ENCODE measurements at places on chromosomes 7 and 10.

DNA sequence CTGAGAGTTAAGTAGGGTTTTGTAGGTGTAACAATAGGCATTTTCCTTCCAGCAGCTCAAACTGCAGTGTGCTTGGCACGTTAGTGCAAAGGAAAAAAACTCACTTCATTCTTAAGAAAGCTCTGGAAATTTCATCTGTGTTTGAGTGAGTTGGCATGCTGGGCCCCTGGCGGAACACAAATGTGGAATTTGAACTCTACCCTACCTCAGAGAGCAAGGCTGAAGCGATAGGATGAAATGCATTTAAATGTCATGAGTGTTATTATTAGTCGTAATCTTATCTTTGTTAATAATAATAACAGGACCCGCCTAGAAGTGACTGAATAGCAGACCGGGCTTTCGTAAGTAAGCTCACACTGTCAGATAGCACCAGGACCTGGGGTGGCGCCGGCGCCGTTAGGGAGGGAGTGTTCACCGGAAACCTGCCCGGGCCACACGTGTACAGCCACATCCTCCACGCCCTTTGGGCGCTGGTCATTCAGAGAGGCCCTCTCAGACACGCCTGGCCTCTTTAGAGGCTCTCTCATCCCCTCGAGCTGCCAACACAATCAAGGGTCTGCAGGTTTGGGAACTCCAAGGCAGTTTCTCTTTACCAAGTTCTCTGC is 63.5 kb downstream of the GRK5 start:
- DNase-seq, result peak; percentile 26

DNA sequence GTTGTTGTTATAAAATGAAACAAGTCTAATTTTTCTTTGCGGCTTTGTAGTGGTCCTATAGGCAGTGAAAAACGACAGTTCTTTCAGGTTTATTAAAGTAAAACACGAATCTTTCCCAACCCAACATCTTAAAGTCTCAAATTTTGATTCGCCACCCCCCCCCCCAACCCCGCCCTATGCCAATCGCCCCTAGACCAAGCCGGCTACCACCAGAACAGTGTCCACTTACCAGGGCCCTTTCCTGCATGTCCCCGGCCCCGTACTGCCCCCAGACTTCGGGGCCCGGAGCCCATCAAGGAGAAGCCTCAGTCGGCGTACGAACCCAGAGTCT is 335 bp upstream of the CHCHD1 start:
- no peak for DNase-seq

DNA sequence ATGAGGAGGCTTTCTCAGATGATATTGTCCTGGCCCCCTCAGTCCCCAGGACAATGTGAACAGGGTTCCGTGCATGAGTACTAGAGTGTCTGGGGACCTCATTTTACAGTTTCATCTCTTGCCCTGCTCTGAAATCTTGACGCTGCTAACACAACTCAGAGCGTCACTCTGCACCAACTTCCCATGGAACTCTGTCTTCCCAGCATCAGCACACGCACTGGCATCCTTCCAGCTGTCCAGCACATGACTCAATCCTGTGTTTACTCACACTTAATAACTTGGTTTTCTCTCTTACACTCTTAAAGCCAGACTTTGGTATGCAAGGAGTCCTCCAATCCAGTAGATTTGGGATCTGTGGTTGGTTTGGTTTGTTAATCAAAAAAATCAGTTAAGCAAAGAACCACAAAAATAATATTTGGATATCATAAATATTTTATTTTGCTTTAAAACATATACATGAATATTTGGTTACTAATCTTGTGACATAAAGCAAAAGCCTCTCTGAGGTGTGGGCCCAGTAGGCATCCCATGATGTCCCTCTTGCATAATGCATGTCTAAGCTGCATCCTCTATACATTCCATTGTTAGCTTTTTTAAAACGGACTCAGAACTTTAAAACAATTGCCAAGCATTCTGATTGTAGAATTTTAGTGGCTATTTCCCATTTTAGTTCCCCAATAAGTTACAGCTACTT is 131.0 kb downstream of the CXCL12 start:
- DNase-seq, result no peak

DNA sequence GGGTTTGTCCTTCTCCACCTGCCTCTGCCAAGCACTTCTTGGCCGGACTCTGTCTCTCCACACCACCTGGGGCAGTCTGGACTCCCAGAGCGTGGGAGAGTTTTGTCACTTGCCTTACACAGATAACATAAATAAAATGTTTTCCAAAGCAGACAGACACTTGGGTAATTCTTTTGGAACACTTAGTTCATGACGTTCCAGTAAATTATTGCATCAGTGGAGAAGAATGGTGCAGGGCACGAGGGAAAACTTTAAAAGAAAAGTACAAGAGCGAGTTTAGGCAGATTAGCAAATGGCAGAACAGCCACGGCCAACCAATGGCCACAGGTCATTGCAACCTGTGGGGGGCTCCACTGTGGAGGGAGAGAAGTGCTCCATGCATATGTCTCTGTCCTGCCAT is 170.6 kb upstream of the GRB10 start:
- DNase-seq, result no peak

GRCh38 chr7:738723-739454 is 11.8 kb upstream of the PRKAR1B start:
- no peak for DNase-seq

GRCh38 chr7:100575746-100576383 is 2.2 kb upstream of the SAP25 start:
- no peak for DNase-seq

- DNase-seq, result no peak
These were observed 52.1 kb upstream of the TMEM72 start for GRCh38 chr10:44858988-44859387.

DNA sequence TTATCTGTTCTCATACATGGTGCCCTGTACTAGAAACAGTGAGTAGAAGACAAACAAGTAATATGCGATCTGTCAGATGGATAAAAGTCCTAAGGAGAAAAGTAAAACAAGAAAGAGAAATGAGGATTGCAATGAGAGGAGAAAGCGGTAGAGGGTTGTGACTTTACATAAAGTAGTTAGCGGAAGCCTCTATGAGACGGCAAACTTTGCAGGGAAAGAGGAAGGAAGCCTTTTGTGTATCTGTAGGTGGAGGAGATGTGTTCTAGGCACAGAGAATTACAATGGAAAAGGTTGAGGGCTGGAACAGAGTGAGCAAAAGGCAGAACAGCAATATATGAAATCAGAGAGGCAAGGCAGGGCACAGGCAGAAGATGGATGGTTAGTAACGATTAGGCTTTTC is 150.4 kb upstream of the SEMA3E start:
- DNase-seq, result no peak

DNA sequence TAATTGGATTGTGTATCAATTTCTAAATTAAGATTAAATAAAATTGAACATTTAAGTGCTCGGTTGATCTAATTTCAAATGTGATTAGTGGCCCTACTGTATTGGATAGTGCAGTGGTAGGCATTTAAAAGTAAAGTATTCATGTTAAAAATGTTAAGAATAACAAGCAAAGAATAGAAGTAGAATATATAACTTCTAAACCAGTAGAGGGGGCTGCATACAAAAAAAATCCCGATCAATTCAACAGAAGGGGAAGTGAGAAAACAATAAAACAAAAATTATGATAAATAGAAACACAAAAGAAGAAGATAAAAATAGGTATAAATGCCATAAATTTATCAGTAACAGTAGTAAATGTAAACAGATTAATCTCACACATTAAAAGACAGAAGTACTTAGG is 24.9 kb upstream of the WDFY4 start:
- no peak for DNase-seq

DNA sequence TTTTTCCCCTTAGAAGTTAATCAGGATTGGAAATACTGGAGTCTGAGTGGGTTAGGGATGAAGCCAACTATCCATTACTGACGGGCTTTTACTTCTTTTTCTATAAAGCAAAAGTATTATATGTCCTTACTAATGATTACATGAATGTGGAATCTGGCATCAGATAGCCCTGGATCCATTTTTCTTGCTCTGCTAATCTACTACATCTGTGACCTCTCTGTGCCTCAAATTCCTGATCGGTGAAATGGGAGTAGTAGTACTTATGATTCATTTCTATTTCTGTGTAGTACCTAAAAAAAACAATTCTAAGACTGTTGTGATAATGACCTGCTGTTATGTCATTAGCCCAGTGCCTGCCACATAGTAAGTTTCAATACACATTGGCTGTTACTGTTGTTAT is 621.6 kb downstream of the SORCS3 start:
- DNase-seq, result no peak

DNA sequence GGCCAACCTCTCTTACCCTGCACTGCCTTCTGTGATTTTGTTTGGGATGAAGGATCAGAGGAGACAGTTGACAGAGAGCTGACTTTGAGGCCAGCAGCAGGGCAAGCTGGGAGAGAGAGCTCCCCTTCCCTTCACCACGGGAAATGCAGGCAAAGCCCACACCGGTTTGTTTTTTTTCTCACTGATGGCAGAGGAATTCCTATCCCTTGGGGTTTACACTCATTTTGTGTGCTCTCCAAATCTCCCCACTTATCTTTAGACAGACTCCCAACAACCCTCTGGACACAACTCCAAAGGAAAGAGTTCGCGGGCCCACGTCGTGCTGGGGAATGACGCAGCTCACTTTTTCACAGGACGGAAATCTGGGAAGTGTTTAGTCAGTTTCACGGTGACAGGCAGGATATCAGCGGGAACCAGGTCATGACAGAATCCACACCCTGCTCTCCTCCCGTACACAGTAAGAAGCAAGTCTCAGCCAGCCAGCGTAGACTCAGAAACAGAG is 68.3 kb upstream of the FAM171A1 start:
- no peak for DNase-seq

- DNase-seq, result no peak
These were observed 23.3 kb downstream of the PLCE1 start for GRCh38 chr10:94016727-94017714.

GRCh38 chr7:1925973-1926907 is 256.2 kb downstream of the ELFN1 start:
- no peak for DNase-seq

DNA sequence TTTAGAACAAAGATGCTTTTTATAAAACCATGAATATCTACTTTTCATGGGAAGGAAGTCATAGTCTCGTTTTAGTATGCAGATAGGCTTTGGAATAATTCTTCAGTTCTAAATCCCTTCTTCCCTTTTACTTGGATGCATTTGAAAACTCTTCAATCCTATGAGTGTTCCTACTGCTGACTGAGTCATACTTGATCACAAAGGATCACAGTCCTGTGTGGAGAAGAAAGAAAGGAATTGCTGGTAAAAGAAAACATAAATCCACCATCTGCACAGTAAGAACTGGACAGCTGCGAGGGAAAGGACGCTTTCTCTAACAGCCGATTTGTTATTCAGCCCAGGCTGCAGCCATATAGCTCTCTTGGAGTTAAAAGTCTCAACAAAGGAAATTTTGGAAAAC is 209.9 kb downstream of the SEMA3E start:
- DNase-seq, result no peak

DNA sequence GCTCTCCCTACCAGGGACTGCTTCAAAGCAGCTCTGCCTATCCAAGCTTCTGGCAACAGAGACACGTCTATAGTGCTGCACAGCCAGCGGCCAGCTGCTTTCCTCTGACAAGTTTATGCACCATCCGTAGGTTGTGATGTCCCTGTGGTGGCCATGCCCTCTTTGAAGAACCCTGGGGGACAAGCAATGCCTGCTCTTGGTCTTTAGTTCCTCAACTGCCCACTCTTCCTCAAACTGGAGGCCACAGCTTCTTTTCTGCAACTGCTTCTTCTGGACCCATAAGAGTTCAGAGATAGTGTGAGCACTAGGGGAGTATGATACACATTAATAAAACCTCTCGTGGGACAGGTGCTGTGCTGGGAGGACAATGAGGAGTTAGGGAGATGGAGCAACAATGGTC is 164.9 kb downstream of the ELMO1 start:
- DNase-seq, result no peak

DNA sequence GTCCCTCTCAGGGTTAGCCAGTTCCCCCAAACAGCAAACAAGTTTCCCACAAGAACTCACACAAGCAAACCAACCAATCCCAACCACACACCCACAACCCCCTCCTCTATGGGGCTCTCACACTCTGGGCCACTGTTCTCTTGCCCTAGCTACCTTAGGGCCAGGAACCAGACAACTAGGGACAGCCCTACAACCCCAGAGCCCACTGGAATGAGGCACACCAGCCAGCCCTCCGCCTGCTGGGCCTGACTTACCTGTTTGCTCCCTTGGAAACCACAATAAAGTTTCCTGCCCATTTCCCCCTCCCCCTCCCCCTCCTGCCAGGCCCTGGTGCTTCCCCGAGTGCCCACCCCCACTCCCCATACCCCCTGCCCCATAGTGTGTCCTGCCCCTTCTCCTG is 132.6 kb downstream of the WDR11 start:
- DNase-seq, result no peak

DNA sequence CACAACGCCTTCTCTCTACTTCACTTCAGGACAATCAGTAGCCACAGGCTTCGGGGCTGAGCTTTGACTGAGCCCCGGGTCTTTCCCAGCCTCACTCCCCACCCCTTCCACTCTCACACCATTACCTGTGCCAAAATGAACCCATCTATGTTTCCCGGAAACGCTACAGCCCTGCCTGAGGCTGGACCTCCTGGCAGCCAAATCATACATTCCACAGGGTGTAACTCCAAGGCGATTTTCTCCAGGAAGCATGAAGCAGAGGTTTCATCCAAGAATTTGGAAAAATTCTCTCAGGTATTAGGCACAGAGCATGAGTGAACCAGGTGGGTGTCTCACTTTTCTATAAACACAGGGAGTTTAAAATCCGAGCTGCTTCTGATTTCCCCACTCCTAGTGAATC is 286.3 kb downstream of the TNS3 start:
- DNase-seq, result no peak

- DNase-seq, result no peak
These were observed 36.7 kb upstream of the GALNTL5 start for GRCh38 chr7:151919595-151919994.

GRCh38 chr7:122402235-122402634 is 97.7 kb upstream of the FEZF1 start:
- DNase-seq, result no peak

GRCh38 chr10:17460756-17461155 is 6.4 kb upstream of the ST8SIA6 start:
- DNase-seq, result no peak

GRCh38 chr10:86968271-86968993 is at the start of gene ADIRF:
TSS of gene ADIRF (plus strand) at chr10:86968482. CDS start at chr10:86968545, 63 bp downstream.
- DNase-seq, result no peak

GRCh38 chr10:73898730-73899410 is 12.1 kb upstream of the PLAU start:
- DNase-seq, result no peak

DNA sequence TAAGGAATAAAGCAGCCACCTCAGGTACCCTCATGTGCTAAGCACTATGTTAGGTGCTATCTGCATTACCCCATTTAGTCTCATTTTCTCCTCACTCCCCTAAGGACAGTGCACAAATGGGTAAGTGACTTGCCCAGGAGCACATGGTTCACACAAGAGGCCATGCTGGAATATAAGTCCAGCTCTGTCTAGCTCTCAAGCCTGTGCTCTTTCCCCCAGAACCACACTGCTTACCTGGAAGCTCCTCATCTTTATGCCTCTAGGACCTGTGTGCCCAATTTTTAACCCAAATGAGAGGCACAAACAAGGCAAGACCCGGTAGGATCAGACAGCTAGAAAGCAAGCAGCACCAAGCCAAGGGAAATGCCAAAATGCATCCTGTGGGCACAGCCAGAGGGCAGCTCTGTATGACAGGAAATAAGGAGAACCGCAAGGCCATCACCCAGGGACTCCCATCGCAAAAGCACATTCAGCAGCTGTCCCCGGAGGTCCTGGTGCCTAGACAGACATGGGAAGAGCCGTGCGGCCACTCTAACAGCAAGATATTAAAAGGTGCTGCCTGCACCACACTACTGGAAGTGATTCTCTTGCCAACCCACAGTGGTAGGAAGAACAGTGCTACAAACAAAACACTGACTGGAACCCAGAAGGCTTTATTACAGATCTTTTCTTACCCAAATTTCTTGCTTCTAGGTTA is 88.1 kb downstream of the GSAP start:
- DNase-seq, result no peak

- DNase-seq, result no peak
These were observed 144.5 kb upstream of the ASAH2 start for GRCh38 chr10:50395851-50396250.
